Mesendoderm (in vitro differentiated cells): ENCODE measurements at places on chromosomes 3 and 15.

DNA sequence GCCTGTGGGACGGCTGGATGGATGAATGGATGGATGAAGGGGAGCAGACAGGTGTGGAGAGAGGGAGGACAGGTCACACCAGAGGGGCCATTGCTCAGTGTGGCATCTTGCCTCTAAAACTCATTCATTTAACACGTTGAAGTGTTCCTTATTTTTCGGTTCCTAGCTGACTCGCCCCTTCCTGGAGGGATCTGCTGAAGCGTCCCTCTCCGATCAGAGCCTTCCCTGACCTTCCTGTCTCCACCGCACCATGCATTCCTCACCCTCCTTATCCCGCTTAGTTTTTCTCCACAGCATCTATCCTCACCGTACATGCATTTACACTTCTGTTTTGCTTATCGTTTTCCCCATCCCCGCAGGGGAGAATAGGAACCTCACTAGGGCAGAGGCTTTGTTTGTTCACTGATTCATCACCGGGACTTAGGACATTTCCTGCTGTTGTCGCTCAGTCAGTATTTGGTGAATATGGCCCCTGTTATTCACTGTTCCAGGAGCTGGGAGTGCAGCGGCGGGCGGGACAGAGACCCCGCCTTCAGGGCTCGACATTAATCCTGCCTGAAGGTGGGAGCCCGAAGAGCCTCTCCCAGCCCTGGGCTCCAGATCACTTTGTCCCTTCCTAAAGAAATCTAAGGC lies 32.0 kb downstream of the FOXL2 start:
- peak; percentile 84 for DNase-seq

DNA sequence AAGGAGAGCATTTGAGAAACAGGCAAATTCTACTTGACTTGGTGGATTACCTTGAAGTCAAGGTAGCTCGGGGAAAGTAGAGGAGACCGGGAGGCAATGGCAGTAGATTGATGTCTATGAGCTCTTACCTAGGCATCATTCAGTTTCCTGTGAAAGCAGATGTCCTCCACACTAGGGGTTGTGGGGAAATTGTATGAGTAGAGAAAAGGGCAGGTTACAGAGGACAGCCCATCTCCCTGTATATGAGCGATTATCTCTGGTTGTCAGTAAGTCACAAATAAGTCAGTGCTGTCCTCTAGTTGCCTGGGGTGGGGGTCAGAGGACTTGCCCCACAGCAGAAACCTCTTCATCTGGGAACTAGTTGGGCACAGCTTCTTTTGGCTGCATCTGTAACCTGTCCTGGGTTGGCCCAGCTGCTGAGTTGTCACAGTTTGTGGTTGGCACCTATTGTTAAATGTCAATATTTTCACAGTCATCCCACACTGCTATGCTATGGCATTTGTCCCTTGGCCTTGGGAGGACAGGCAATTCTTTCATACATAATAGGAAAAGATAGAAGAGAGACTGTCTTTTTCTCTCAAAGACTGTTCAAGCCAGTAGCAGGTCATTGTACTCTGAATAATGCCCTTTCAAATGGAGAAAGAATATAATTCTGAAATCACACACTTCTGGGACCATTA lies 53.6 kb upstream of the LRRFIP2 start:
- DNase-seq: no peak

DNA sequence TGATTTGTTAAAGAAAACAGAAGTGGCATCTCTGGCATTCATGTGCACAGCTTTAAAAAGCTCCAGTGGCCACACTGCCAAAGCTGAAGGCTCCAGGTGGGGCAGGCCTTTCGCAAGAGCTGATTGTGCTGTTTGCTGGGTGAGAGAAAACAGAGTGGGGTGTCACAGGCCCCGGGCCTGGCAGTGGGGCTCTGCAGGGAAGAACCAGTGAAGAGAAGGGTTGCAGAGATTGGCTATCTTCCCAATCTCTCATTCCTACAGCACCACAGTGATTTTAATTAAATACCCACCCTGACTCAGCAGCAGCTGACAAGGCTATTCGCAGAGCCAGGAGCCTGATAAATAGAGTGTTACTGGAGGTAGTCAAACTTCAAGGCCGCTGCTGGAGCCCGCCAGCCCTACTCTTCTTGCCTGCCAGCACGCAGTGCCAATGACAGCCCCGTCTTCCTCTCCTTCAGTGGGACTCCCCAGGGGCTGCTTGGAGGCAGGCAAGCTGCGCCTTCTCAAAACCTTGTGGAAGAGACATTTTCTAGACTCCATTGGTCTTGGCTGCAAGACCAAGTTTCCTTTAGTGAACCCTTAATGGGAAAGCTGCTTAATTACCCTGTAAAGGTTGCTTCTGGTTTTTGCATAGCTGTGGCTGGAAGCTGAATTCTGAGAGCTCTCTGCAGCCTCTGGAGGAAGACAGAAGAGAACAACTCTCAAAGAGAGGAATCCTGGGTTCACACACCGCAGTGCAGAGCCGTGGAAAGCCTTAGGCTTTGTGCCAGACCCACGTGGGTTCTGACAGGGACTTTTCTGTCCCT lies 225.8 kb upstream of the SLCO3A1 start:
- peak; percentile 65 for DNase-seq

- no peak for DNase-seq
Measured at GRCh38 chr15:51089699-51090453, 4.8 kb downstream of the TNFAIP8L3 start.

DNA sequence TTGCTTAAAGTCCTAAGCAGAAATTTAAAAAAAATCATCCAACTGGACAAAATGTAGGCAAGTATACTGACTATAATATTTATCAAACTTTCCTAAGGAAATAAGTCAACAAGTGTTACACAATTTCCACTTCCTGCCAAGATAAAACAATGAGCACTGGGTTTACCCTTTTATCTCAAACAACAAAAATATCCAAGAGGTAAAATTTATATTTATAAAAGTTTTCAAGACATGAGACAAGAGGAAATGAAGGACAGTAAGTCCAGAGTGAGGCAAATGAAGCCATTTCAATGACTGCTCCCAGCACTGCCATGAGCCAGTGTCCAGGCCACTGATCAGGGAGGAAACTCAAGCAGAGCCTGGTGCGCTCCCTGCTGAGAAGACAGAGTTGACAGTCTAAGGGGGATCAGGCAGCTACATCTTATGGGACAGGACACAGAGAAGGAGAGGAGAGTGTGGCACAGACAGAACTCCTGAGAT lies 439.4 kb downstream of the RAP2B start:
- peak; percentile 46 for DNase-seq

DNA sequence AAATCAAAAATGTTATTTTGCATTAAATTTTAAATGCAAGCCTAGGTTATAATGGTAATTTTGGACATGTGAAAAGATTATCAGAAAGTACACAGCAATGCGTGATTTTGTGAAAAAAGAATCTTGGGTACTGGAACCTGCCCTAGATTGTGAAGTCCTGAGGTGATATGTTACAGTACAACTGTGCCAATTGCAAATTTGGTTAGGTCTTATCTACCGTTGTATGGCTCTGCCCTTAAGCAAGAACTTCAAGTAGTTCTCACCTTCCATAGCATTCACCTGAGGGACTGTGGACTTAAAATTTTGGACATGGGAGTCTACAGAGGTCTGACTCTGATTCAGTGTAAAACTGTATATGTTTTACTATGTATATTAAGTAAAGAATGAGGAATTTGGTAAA lies 140.2 kb downstream of the PEX5L start:
- DNase-seq: no peak

DNA sequence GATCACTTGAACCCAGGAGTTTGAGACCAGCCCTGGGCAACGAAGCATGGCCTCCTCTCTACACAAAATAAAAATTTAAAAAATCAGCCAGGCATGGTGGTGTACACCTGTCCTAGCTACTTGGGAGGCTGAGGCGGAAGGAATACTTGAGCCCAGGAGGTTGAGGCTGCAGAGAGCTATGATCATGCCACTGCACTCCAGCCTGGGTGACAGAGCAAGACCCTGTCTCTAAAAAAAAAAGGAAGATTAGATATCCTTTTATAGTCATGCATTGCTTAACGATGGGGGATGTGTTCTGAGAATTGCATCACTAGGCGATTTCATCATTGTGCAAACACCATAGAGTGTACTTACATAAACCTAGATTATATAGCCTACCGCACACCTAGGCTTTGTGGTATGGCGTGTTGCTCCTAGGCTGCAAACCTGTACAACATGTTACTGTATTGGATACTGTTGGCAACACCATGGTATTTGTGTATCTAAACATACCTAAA lies 12.6 kb downstream of the ALAS1 start:
- DNase-seq: no peak

DNA sequence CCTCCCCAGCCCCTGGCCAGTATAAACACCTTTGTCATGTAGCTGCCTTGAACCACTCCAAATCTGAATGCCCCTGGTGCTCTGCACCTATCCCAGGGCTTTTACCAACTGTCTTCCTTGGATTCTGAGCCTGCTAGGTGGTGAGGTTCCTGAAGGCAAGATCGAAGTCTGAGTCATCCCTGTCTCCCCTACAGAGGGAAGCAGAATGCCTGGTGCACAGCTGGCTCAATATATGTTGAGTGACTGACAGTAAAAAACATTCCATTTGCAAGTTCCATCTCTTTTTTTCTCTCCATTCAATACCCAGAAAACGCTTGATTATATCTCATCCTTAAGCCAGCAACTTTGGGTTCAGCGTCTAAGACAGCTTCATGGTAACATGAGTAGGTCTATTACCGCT lies 24.7 kb downstream of the SLC24A1 start:
- DNase-seq: peak; percentile 25

GRCh38 chr3:193948459-193948858 lies 187.5 kb upstream of the HES1 start:
- no peak for DNase-seq

DNA sequence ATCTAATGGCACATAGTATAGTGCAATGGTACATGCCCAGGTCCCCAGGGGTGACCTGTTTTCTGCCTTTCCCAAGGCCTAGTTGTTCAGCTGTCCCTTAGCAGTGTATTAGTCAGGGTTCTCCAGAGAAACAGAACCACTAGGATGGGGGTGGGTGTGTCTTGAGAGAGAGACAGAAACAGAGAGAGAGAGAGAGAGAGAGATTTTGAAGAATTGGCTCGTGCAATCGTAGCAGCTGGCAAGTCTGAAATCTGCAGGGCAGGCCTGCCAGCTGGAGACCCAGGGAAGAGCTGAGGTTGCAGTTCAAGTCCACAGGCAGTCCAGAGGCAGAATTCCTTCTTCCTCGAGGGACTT lies 90.6 kb upstream of the RNF7 start:
- DNase-seq: no peak

DNA sequence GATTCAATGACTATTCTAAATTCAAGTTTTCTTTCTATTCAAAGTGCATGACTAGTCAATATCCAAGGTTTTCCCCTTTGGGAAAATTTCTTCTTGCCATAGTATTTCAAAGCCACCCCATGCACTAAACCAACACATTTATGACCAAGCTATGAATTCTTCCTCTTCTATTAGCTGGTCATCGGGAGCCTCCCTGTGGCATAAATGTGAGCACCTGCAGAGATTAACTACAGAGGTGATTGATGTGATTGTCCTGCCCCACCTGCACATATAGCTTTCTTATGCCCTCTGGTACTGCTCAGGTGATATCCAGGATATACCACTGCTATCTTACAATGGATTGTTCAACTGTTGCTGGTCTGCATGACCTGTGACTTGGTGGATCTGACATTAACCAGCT lies 694.9 kb downstream of the ZBBX start:
- DNase-seq: no peak

DNA sequence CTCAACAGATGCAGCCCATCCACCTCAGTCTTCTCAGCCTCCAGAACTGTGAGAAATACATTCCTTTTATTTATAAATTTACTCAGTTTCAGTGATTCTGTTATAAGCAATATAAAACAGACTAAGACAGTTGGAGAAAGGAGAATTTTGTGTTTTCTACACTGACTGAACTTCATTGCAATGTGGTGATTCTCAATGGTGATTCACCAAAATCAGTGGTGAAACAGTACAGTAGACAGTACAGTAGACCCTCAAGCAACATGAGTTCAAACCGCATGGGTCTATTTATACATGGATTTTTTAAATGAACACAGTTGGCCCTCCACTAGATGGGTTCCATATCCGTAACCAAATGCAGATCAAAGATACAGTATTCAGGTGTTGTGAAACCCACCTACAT lies 403.1 kb upstream of the TGFBR2 start:
- no peak for DNase-seq

DNA sequence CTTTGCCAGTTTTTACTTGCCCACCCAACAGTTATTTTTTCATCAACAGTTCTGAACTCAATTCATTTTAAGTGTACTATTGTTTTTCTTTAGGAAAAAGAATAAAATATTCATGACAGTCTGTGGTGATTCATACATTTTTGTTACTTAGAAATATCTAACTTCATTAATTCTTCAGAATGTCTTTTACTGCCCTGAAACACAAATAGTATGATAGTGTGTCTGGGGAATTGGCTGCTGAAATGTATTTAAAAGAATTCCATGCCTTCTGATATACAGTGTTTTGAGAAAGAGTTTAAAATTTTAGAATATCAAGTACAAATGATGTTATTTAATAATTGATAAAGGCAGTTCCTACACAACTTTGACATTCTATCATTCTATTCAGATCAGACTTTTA lies 854.1 kb downstream of the NAALADL2 start:
- no peak for DNase-seq

GRCh38 chr3:172211123-172211522 lies 171.7 kb downstream of the FNDC3B start:
- no peak for DNase-seq

DNA sequence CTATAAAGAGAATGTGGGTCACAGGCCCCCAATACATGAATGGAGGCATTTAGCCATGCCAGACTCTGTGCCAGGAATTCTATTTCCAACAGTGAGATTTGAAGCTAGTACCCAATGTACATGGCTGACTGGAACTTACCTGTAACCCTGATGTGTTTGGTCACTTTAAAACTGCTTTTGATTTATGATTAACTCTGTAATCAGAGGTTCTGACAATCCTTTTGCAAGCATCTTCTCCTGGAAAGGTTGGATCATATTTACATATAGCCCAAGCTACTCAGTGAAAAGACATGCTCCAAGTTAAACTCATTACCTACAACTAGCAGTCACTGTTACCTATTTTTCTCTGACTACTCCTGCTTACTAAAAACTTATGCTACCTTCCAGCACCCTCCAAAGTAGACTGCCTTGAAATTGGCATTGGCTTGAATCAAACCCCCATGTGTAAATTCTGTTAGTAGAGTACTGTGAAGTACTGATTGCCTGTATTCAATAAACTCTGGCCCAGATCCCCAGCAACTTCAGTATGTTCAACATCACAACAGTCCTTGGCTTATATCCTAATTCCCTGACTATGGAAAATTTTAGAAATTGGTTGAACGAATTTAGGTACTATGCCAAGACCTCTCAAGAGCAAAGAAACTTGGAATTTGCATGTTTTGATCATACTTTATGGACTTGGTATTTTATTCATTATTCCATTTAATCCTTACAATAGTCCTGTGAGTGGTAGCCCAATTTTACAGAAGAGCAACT lies 665.6 kb upstream of the NECTIN3 start:
- no peak for DNase-seq

- DNase-seq: no peak
Measured at GRCh38 chr3:54071601-54072000, 50.8 kb upstream of the CACNA2D3 start.

DNA sequence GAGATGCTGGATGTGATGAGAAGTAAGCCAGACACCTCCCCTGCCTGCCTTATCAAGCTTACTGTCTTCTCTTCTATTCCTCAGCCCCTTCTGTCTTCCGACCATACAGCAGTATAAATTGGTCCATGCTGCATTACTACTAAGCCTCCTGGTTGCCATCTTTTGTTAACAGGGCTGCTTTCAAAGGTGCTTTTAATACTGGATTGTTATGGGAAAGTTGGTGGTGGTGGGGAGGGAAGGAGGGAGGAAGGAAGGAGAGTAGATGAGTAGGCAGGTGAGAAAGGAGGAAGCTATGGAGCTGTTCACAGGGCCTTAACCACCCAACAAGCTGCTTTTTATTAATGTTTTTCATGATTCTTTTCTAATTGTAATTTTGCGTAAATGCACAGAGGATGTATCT lies 114.9 kb downstream of the SLC25A26 start:
- no peak for DNase-seq
